H4 (cell line): ENCODE measurements at places on chromosomes 12 and 14. TPM values are rescaled to one million over a fixed set of nuclear protein-coding genes. Genes with fewer than 3 reads are reported as not detected.

VIPAS39 gene
- total RNA-seq, result 21.6 and 28.1 TPM in 2 replicates

LBHD2 gene
- not detected in 2 replicates for total RNA-seq

KRT71 gene
- total RNA-seq, result not detected in 2 replicates

ZNF10 gene
- 1.4 and 3.0 TPM in 2 replicates for total RNA-seq

PRB2 gene
- total RNA-seq, result not detected in 2 replicates

ASCL1 gene
- not detected in 2 replicates for total RNA-seq
